ENCODE measurements at places on chromosomes 6 and 20.

GRCh38 chr6:85135376-85136094 is 314.3 kb upstream of the NT5E start:
- DNase-seq: no peak

DNA sequence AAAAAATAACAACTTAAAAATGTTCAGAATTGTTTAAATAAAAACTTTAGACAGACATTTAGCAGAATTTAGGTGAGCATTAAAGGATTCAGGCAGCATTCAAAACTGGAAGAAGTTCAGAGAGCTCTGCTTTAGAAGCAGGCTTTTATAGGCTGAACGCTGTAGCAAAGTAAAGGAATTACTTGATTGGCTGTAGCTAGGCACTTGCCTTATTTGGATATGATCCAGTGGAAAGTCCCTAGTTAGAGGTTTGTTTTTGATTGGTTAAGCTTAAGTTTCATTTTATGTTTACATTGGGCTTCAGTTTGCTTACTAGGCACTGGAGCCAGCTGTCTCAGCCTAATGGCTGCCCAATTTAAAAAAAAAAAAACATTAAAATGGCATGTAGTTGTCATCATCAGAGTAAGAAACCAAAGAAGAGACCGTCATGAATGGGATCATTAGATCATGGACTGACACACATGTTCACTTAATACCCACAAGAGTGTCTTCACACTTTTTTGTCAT is 65.1 kb downstream of the CBFA2T2 start:
- DNase-seq: no peak

DNA sequence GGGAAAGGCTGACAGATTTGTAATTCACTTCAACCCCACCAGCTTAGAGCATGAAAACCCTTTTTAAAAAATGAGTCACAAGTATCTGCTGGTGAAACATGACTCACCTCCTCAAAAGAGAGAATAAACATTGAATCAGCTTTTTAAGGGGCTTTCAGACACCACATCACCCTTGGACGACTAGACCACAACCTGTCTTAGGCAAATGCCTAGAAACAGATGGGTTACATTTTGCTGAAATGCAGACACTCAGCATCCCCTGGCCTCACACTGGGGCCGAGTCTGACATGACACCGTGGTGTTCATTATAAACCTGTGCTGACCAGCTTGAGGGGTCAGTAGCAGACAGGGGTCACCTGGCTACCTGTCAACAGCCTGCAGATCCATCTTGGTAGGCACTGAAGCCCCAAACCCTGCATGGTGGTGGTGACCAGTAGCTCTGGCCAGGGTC is 175.3 kb upstream of the CST7 start:
- no peak for DNase-seq

DNA sequence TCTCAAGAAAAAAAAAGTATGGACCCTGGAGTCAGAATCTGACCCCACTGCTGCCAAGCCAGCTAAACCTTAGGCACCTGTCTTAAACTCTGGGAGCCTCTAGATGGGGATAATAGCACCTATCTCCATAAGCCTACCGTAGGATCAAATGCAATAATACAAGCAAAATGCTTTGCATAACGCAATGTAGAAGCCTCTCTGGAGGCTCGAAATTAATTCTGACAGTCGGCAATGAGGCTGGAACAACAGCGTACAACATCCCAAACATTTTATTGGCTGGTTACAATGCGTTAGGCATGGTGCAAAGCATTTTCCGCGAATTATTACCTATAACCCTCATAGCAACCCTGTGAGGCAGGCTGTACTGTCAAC is 521 bp downstream of the CDK5RAP1 start:
- no peak for DNase-seq

- DNase-seq: no peak
These were observed 220.2 kb downstream of the FUT9 start for GRCh38 chr6:96235927-96236326.

- no peak for DNase-seq
These were observed 589.9 kb upstream of the ADGRB3 start for GRCh38 chr6:68045193-68045592.

- DNase-seq: no peak
These were observed 9.3 kb upstream of the EDN1 start for GRCh38 chr6:12280902-12281301.

- DNase-seq: no peak
These were observed 151.5 kb upstream of the FBXL4 start for GRCh38 chr6:99099243-99099642.

DNA sequence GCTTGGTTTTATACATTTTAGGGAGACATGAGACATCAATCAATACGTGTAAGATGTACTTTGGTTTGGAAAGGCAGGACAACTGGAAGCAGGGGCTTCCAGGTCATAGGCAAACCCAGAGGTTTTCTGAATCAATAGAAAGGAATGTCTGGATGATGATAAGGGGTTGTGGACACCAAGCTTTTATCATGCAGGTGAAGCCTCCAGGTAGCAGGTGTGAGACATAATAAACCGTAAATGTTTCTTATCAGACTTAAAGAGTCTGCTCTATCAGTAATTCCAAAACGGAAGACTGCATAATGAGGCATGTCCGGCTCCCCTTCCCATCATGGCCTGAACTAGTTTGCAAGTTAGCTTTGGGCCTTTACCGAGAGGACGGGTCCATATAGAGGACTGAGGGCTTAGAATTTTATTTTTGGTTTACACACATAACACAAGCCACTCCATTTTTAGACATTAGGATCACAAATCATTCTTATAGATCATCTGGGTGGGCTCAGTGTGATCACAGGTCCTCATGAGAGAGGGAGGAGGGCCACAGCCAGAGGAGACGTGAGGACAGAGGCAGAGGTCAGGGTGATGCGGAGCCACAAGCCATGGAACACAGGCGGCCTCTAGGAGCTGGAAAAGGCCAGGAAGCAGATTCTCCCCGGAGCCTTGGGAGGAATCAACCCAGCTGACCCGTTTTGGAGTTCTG is 10.7 kb upstream of the SERPINB9 start:
- DNase-seq: no peak

DNA sequence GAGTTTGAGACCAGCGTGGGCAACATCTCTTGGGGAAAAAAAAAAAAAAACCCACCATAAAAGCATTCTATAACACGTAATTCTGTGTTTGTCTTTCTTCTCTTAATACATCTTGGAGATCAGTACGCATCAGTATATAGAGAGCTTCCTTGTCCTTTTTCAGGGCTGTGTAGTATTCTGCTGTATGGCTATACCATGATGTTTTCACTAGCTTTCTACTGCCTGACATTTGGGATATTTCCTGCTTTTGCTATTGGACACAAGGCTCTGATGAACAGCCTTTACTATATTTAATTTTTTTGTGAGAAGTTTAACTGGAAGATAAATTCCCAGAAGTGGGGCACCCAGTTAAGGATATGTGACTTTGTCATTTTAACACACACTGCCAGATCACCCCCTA is 7.0 kb downstream of the TRIB3 start:
- no peak for DNase-seq

GRCh38 chr20:41939659-41940058 is 321.5 kb upstream of the CHD6 start:
- no peak for DNase-seq

DNA sequence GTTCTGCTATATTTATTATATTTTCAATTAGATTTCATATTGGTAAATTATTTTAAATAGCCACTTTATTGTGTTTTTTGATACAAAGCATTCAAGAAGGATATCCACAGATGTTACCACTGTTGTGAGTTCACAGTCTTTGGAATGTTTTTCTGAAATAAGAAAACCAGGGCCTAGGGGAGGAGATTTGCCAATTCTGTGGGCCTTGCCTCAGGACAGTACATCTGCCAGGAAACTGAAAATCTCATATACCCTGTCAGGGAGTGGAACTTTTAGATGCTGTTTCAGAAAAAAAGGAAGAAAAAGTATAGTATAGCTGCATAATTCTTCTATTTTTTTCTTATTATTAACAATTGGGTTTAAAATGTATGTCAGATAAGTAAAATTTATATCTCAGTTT is 995.9 kb upstream of the ADGRB3 start:
- DNase-seq: no peak

Data from KG1 (cell line).